Hippocampal formation (tissue), 2 donors: ENCODE measurements at places on chromosomes 6 and 20.

- no peak for DNase-seq
Measured at GRCh38 chr6:22921828-22922227, 352.5 kb downstream of the HDGFL1 start.

DNA sequence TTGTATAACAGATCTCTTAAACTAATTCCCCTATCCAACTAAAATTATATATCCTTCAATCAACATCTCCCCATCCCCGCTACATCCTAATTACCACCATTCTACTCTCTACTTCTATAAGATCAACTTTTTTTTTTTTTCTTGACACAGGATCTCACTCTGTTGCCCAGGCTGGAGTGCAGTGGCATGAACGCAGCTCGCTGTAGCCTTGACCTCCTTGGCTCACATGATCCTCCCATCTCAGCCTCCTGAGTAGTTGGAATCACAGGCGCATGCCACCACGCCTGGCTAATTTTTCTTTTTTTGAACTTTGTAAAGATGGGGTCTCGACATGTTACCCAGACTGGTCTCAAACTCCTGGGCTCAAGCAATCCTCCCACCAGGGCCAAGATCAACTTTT lies 5.0 kb downstream of the DNAAF9 start:
- no peak for DNase-seq

GRCh38 chr6:147278891-147279290 lies 74.7 kb downstream of the STXBP5 start:
- no peak for DNase-seq

GRCh38 chr6:13012296-13012695 lies 295.7 kb downstream of the PHACTR1 start:
- DNase-seq = no peak

GRCh38 chr6:85126485-85127167 lies 323.3 kb upstream of the NT5E start:
- no peak for DNase-seq

GRCh38 chr6:56618050-56618449 lies 24.6 kb downstream of the DST start:
- no peak for DNase-seq

GRCh38 chr20:34771680-34772081 lies 53.8 kb downstream of the NCOA6 start:
- DNase-seq = no peak

DNA sequence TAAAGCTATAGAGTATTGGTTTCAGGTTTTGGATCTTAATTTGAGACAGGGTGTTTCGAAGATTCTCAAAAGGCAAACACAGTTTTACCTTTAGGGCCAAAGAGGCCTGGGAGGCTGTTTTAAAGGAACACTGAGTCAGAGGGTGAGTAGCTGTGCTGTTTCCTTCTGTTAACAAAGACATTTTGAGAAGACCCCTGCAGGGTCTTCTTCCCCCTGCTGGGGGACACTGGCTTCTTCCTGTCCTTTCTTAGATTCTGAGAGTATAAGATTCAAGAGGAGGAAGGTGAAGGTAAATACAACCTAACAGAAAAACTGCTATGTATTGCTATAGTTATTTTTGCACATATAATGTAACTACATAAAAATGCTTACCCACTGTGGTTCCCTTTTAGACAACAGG lies 19.0 kb downstream of the HS3ST5 start:
- no peak for DNase-seq

GRCh38 chr6:93581371-93581770 lies 162.0 kb upstream of the EPHA7 start:
- no peak for DNase-seq

DNA sequence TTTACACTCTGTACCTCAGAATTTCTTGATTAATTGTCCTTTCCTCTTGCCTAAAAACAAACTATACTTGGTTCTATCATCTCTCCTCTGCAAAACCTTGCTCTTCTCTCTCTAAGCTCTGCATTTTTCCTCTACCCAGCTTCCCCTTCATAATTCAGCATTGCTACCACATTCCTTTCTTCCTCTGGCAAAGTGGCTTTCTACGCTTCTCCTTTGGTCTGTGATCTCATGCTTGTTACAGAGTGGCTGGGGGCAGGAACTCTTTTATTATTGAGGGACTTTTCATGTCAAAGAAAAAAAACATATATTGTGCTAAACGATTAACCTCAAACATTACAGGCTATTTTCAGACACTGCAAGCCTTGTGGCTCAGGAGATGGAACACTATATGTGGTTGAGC lies 333.3 kb upstream of the KCNQ5 start:
- no peak for DNase-seq

GRCh38 chr6:156166093-156166492 lies 611.1 kb upstream of the ARID1B start:
- DNase-seq = no peak

GRCh38 chr6:85261271-85261670 lies 188.6 kb upstream of the NT5E start:
- DNase-seq = no peak

DNA sequence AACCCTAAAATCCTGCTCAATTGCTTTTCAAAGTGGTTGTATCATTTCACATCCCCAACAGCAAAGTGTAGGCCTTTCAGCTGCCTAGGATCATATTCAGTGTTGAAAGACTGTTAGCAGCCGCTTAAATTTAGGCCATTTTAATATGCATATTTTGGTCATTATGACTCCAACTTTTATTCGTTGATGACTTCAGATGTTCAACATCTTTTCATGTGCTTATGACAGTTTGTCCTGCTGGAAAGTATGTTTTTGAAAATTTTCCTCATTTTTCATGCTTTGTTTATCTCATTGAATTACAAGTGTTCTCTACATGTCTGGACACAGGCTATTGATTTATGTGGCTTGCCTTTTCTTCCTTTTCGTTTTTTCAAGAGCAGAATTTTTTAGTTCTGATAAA lies 244.0 kb downstream of the THBS2 start:
- no peak for DNase-seq

DNA sequence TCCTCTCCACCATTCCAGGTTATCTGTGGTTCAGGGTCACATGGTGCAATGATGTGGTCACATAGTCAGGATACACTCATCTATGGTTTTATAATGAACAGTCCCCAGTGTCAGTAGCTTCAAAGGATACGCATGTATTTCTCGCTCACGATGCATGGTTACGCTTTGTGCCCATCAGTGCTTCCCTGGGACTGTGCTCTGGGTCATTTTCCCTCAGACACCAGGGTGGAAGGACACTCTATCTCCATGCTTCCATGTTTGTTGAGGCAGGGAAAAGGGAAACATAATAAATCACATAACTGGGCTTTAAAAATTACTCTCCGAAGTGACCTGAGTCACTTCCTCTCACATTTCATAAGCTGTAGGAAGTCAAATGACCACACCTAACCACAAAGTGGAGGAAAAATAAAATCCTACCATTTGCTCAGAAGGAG lies 394.8 kb upstream of the NOX3 start:
- no peak for DNase-seq

GRCh38 chr6:40000964-40001515 lies 66.8 kb upstream of the MOCS1 start:
- no peak for DNase-seq

DNA sequence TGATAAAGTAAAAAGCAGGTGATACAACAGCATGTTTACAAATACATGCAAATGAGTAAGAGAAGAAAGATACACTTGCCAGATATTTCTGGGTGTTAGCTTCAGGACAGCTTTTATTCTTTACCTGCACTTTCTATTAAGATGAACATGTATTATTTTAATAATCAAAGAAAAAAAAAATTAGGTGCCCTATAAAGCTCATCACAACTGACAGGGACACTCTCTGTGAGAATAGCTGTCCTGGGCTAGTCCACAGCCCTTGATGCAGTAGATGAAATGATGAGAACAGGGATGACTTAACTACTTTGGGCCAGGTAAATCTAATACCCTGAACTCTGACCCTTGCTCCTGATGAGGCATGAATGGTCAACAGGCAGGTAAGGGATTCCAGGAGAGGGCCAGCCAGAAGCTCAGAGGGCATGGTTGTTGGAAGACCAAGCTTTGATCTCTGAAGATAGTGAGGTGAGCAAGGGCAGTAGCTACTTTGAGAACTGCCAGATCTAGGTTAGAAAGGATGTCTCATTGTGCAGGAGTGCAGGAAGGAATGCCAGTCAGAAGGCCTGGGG lies 15.6 kb downstream of the NSFL1C start:
- no peak for DNase-seq

DNA sequence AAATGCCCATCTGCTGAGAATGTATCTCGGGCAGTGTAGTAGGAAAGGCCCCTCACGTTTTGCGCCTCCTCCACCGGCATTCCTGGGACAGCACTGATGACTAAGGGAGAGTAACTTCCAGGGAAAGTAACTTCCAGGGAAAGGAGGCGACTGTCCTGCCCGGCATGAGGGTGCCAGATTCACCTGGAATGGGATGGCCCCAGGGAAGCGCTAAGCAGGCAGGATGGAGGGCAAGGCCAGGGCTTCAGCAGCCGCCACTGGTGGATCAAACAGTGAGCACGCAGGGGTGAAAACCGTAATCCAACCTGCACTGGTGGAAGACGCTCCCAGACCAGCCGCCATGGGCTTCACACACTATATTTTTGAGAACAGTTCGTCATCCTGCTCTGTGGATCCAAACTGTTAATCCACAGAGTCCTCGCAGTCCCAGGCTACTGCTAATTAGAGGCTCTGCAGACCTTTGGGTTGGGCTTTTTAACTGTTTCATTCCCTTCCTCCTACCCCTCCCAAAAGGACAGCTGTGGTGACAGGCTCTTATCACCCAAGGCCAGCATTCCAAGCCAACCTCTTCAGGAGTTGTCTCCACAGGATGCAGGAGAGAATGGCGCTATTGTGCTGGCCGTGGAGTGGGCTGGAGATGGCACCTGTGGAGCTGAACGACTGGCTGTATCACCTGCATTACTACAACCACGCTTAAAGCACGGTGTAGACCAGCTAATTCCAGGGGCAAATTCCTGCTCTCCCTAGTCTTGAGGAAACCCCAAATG lies 178.9 kb downstream of the DLL1 start:
- DNase-seq = no peak

DNA sequence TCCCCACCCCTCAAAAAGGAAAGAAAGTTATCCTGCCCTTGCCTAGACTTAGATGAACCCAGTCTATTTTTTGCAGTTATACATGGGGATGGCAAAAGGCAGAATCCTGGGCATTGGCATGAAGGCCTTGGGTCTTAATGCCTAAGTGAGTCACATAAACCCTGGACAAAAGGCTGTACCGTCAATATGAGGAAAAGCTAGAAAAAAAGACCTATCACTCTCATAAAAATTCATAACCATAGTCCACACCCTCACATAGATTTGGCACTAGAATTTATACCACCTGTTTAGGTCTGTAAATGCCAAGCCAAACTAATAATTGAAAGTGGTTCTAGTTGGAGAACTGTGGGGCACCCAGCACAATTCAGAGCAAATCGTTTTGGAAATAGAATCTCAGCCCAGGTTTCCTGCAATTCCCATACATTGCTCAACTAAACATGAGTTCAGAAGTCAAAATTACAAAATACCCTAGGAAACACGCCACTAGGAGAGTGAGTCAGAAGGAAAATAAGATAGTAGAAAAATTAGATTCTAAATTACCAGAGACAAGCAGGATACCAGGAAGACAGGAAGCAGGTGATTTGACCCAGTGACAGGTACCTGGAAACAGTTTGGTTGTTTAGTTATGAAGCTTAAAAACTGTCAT lies 70.4 kb upstream of the FUCA2 start:
- DNase-seq = no peak

- no peak for DNase-seq
Measured at GRCh38 chr6:33787954-33788693, 806 bp downstream of the LEMD2 start.

DNA sequence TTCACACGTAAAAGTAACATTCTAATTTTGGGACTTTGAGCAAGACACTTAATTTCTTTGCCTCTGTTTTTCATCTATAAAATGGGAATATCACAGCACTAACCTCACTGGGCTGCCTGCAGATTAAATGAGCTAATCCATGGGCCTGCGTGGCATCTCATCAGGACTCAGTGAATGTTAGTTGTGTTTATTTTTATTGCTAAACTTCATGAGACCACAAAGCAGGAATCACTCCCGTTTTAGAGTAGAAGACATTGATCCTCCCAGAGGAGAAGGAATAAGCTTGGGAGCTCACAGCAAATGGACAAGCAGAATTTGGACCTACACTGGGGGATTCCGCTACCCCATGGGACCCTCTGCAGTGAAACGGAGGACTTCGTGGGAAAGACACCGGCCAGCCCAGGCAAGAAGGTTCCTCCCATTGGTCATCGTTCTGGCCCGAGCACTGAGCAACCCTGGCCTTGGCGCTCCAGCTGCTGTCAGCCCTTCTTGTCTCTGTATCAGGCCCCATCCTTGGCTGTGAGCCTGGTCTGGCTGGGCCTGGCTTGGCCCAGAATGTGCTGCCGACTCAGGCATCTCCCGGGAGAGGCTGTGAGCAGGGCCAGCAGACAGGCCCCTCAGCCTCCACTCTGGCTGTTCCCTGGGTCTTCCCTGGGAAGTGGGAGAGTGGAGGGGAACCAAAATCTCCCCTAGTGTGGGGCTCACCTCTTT lies 79.8 kb downstream of the NFATC2 start:
- peak; percentile 64 for DNase-seq

DNA sequence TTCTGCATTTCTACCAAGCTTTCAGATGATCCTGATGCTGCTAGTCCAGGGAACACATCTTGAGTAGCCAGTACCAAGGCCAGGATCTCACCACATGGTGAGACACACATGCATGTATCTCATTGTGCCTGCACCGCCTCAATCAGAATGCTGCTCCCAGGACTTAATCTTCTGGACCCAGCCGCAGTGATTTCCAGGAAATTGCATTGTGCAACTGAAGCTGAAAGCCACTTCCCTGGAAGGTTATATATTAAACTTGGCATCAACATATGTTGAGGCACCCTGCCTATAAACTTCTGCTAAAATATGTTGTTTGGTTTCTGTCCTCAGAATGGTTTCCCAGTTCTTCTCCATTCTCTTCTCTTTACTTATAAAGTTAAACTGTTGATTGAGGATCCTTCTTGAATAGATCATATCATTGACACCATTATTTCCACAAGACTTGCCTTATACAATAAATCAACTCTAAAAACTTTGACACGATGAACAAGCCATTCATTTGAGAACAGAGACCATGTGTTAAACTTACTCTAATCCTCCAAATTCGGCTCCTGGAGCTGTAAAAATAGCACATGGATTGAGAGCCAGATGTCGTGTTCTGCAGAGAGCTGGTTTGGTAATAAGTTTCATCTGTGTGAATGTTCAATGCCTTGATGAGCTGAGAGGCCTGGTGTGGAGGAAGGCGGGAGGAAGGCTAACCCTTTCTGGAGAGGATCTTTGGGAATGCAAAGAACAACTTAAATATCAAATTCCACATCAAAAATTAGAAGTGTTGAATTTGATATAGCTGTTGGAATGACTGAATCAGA lies 65.0 kb upstream of the PCSK2 start:
- no peak for DNase-seq

DNA sequence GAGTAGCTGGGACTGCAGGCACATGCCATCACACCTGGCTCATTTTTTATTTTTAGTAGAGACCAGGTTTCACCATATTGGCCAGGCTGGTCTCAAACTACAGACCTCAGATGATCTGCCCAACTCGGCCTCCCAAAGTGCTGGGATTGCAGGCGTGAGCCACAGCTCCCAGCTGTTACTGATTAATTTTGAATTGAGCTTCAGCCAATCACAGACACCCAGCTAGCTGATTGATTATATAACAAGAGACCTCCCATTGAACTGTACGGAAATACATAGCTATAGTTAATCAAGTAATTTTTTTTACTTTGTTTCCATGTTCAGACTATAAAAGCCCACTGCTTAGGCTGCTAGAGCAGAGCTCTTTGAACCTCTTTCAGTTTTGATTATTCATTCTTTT lies 31.6 kb downstream of the PKIB start:
- no peak for DNase-seq

GRCh38 chr20:21548390-21549035 lies 34.6 kb upstream of the NKX2-2 start:
- no peak for DNase-seq

GRCh38 chr6:38404900-38405556 lies 234.7 kb downstream of the BTBD9 start:
- no peak for DNase-seq
